ENCODE measurements at places on chromosomes 11 and 22.

DNA sequence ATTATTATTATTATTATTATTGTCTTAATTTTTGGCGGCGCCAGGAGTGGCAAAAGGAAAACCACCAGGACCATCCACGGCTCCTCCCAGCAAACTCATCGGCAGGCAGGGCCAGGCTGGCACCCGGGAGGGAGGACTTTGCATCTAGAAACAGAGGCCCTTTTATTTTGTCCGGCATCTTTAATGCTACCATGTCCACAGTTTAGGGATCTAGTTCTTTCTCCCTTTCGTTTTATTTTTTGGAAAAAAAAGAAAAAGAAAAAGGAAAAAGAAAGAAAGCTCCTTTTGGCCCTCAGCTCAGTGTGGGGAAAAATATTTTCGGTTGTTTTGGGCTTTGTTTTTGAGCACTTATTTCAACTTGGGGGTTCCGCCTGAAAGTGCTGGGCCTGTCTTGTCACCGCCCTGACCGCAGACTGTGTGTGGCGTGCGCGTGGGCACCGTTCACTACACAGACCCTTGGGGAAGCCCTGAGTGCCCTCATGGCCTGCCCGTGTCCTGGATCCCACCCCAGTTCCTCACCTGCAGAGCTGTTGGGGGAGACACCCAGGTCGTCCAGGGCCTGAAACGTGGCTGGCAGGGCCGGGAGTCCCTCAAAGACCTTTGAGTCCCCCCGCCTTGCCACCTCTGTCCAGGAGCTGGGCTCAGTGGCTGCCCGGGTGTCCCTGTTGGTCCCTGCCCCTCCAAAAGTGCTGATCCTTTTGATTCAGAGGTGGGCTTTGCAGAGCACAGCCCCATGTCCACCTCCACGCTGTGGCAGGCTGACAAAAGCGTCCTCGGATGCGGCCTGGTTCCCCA, 69.1 kb upstream of the PPARA start:
- no peak for DNase-seq

DNA sequence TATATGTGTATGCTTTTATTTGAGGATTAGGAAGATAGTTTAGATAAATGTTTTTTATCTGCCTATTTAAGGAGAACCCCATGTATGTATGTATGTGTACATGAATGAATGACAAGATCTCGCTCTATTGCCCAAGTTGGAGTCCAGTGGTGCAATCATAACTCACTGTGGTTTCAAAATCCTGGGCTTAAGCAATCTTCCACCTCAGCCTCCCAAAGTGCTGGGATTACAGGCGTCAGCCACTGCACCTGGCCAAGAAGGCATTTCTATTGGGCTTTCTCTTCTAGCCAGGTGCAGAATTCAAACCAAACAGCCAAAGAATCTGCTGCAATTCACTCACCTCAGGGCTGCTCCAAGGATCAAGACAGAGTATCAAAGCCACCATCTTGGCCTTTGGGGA, 25.5 kb upstream of the DGKZ start:
- no peak for DNase-seq

DNA sequence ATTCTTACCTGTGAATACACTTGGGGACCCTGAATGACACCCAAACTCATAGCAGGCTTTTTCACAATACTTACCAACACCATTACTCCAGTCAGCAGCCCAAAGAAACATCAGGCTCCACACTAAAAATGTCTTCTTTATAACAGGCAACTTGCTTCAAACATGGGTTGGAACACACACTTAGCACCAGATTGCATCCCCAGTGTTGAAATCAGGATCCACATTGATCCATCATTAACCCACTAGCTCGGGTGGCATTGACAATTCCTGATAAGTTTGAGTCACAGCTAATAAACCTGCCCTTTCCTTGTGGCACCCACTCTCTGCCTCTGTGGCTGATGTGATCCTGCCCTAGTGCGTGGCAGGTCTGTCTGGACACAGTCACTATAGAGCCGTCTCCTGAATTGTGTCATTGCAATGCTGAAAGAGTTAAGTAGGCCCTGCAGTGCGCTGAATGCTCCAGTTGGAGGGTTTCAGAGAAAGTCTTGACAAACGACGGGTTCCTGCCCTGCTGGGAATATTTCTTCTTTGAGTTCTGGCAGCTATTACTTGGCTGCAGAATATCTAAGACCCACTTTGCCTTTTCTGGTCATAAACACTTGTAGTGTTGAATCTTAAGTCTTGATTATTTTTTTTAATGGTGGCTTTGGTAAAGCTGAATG, 19.6 kb upstream of the C11orf96 start:
- DNase-seq: no peak

GRCh38 chr11:69250186-69251056, 43.5 kb upstream of the MYEOV start:
- no peak for DNase-seq

- DNase-seq: no peak
These were observed at the start of gene KCNJ4 for GRCh38 chr22:38455076-38455529. TSS of gene KCNJ4 (minus strand) at chr22:38455199. CDS start at chr22:38428132, 27,067 bp downstream.

DNA sequence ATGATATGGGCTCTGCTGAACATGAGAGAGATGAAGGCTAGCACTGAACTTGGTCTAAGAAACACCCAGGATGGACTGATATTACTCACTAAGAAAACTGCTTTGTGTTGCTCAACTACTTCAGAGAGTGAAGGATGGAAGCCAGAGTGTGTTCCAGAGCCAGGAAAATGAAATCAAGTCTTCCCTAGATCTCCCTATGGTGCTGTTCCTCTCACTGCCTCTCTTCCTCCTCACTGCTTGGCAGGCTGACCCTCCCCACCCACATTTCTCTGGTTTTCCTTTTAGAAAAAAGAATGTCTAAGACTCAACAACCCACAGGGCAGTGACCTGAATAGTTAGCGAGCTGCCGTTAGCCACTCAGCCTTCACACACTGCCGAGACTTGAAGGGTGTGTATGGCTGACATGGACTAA, 65.6 kb downstream of the CCDC81 start:
- no peak for DNase-seq

- DNase-seq: no peak
These were observed 807 bp upstream of the ZNF74 start for GRCh38 chr22:20392983-20393704.

DNA sequence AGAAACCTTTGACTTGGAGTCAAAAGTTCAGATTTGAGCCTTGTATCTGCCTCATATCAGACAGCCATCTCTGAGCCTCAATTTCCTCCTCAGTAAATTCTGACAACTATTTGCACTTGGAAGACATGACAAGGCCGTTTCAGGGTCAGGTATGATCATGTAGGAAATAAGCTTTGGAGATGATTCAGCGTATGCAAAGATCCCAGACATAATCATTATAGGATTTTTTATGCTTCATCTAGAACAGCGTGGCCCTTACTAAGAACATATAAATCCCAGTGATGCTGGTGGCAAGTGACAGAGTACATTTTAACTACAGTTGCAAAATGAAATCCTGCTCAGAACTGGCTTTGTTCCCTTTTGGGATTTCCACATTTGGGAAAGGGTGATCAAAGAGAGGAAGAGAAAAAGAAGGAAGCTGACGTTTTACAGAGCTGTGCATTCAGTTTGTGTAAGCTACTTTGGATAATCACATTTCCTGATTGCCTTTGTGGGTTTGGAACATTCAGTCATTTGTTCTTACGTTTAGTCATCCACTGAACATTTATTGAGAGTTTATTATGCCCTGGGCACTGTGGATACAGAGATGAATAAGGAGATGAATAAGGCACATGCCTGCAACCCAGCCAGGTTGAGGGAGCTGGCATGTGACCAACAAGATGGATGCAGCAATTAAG, 81.9 kb upstream of the HEPHL1 start:
- no peak for DNase-seq

- no peak for DNase-seq
These were observed 9.1 kb downstream of the F2 start for GRCh38 chr11:46727952-46728658.

- peak; percentile 17 for DNase-seq
These were observed 281 bp downstream of the TSPAN18 start for GRCh38 chr11:44727114-44727372.

GRCh38 chr11:877565-877964, 33.0 kb downstream of the CHID1 start:
- DNase-seq: no peak

- DNase-seq: peak; percentile 64
These were observed 6.5 kb downstream of the PTDSS2 start for GRCh38 chr11:456533-456932.

DNA sequence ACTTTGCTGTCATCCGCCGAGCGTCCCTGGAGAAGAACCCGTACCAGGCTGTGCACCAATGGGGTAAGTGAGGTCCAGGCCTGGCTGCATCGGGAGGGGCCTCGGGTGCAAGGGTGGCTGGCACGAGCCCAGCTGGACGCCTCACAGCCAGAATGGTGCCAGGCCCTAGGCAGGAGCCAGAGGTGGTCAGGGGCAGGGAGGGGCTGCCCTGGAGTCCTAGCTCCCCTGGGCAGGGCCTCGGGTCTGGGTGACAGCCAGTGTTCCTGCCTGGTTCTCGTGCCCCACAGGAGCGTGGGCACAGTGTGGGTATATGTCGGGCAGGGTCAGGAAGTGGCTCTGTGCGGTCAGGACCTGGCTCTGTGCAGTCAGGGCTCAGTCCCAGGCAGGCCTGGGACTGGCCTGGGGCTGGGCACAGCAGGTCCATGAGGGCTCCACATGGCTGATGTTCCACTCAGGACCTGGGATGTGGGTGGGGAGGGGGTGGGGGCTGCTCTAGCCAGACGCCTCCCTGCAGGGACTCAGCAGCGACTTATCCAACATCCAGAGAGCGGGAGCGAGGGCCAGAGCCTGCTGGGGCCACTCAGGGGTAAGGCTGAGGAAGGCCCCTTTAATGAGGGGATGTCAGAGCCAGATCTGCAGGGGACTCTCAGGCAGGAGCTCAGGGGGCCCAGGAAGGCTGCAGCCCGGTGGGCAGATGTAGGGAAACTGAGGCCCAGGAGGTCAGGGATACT, 1.2 kb downstream of the TSPAN32 start:
- no peak for DNase-seq

DNA sequence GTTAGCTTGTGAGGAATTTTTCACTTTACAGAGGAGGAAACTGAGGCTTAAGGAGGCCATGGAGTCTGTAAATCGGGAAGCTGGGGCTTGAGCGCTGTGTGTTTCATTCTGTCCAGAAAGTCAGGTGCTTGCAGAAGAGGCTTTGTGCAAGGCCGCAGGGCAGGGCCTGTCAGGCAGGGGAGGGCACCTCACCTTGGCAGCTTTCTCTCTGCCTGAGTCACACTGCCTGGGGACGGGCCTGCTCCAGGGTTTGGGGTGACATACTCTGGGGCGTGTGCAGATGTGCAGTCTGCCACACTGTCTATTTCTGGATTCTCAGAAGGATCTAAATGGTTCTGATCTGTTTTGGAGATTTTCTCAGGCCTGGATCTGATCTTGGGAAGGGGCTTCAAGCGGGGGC, 8.4 kb downstream of the INCENP start:
- DNase-seq: no peak

- no peak for DNase-seq
These were observed 4.9 kb downstream of the SCGB1C1 start for GRCh38 chr11:197741-198235.

DNA sequence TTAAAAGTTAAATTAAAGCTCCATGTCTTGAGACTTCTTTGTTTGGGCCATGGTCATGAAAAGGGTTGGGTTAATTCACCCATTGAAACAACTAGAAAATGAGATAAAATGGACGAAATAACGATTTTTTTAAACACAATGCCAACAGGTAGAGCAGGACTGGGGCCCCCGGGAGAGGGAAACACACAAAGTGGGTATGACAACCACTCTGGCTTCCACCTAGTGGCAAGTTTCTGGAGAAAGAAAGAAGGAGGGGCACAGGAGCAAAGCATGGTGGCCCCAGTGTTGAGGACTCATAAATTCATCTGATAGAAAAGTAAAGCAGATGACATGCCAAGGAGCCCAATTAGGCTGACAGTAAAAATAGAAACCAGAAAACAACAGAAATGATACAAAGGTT, 68.4 kb downstream of the MYEOV start:
- DNase-seq: no peak

GRCh38 chr11:36238881-36239280, 50.3 kb downstream of the COMMD9 start:
- no peak for DNase-seq

DNA sequence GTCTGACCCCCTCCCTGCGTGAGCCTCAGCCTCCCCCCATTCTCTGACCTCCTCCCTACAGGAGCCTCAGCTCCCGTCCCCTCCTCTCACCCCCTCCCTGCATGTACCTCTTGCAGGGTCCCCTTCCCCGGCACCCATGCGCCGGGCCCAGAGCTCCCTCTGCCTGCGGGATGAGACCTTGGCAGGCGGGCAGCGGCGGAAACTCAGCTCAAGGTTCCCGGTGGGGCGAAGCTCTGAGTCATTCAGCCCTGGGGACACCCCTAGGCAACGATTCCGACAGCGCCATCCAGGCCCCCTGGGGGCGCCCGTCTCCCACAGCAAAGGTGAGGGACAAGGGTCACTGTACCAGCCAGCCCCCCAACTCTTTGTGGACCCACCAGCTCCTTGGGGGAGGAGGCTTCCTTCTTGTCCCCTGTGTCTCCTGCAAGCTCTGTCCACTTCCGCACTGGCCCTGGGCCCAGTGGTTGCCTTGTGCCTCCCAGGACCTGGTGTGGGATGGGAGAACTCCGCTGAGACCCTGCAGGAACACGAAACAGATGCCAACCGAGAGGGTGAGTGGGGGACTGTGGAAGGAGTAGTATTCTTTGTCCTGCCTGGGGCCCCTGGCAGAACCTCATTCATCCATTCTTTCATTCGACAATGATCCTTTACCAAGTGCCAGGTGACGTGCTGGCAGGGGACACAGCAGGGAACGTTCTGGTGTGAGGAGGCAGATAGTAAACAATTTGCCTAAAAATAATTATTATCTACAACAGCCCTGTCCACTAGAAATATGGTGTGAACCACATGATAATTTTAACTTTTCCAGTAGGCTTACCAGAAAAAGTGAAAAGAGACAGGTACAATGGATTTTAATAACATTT, 3.7 kb upstream of the RPS6KA4 start:
- no peak for DNase-seq

DNA sequence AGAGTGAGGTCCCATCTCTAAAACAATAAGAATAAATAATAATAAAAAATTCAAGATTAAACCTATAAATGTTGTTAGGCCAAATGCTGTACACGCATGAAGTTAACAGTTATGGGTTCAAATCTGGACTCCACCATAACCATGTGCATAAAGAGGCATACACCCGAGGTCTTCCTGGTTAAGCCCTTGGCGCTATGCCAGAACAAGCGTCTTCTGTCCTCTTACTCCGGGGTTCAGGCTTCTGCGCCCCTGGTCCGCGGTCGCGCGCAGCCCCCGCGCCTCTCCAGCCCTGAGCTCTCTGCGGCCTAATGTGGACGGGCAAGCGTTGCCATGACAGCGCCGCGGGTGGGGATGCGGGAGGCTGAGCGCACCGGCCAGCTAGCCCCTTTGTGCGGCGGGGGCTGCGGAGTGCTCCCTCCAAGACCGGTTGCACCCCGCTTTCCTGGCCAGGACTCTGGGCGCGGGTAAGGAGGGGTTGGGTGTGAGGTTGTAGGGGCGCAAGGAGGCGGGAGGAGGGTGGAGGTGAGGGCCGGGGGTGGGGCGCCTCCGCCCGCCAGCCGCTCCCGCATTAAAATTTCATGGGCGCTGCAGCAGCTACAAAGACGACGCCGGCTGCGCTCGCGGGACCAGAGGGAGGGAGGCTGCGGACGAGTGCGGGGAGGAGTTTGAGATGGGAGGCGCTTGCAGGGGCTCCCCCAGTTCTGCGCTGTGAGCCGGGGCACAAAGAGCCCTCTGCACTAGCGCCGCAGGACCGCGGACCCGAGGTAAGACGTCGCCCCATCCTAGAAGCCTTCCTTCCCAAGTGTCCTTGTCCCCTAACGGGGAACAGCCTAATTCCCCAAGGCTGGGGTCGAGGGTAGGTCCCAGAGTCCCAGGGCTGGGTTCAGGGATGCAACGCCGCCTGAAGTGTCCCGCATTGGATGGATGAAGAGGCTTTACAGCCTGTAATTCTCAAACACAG, at the start of gene MIAT:
Gene MIAT (plus strand): TSS at position 698 of the 961 bp plus-strand sequence.
- DNase-seq: peak; percentile 63
